ENCODE measurements at places on chromosomes 7 and 10.

DNA sequence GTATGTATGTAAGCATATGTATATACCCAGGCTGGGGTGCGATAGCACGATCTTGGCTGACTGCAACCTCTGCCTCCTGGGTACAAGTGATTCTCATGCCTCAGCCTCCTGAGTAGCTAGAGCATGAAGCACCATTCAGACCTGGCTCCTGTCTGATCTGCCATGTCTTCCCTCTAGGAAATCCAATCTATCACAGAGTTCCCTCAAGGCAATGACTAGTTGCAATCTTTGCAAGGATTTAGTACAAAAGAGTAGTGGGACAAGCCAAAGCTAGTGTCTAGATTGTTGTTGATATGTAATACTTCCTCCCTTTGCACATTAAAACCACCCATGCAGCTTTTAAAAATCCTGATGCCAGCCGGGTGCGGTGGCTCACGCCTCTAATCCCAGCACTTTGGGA is 60.5 kb upstream of the PRKAR2B start:
- no peak for DNase-seq

DNA sequence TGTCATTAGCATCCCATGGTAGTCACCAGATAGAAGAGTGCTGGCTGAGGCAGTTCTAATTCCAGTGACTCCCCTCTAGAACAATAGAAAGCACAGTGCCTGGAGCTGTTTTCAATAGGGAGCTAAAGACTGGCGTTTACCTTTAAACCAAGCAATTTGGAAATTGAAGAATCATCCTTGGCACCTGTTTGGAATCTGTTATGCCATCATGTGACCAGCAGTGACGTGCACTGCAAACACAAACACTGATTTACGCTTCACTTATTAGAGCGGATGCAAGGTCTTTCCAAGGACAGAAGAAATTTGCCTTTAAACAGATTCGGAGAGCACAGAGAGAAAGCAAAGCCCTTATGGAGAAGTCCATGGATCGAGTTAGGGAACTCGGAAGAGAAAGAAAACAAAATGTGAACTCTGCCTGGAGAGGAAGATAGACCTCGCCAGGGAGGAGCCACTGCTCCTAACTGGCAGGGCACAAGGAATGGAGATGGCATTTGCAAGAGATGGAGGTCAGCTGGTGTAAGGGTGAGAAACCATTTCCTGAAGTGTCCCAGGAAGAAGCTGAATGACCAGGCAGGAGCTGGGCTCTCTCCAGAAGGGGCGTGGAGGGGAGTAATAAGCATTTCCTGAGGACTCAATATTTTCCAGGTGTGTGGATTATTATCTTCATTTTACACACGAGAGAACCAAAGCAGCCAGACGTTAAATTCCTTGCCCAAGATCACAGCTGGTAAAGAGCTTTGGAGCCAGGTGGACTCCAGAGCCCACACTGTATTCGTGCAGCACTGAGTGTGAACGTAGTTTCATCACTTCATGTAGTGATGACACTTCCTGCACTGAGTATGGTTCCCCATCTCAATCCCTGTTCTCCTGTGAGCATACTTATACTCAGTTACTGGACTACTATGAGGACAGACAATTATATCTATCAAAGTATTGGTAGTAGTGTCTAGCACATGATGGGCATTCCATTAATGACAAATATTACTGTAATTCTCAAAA is 97.7 kb downstream of the CUBN start:
- no peak for DNase-seq

DNA sequence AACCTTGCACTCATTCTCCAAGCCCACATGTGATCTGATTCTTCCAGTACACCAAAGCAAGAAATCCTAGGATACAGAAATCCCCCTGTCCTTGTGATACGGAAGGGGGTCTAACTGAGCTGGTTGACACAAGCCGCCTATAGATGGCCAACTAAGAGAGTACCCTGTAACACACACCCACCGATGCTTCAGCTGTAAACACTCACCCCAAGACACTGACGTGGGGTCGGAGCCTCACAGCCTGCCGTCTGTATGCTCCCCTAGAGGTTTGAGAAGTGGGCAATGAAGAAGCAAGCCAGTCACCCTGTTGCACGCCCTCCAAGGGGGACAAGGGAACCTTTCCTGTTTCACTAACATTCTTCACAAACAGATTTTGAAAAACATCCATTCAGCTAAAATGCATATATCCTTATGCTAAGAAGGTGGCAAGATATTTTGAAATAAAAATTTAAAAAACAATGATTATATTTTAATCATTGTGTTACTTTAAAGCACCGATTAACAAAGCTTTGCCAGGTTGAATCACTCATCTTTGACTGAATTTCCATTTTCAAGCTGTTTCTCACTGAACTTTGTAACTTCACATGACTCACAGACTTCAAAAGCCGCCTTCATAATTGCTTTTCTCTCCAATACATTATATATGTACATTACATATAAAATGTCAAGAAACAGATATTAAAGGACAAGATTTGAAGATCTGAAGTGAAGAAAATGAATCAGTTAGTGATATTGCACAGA is 329.3 kb downstream of the ARL4A start:
- no peak for DNase-seq

DNA sequence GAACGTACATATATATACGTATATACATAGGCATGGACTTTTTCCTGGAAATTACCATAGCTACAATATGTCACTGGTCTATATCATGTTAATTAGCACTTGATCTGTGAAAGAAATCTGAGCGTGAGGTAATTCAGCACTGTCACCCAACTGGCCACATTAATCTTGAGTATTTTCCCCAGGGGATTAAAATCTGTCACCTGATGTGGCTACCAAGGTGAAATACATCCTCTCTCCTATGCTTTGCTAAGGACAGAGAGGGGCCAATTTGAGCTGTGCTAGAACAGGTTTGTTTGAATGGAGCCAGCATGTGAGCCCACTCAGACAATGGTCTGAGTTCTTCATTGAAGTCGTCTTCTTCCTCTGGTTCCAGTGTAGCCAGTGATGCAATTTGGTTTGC is 33.3 kb downstream of the CYCS start:
- DNase-seq: peak; percentile 35

DNA sequence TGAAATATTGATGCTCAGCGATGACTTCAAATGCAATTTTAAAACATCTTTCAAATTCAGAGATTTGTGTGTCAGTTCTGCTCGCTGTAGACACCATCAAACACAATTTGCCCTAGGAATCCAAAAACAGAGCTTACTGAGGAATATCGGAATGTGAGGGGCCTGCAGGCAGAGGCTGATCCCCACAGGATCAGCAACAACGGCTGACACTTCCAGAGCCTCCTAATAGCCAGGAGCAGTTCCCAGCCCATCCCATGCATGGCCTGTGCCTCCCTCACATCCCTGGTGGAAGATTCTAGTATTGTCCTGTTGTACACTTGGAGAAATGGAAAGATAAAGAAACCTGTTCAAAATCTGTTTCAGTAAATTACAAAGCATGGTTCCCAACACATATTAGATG is 129.7 kb upstream of the VWC2 start:
- DNase-seq: no peak

- no peak for DNase-seq
These were observed 10.2 kb downstream of the SSBP1 start for GRCh38 chr7:141748396-141748795.

- peak; percentile 66 for DNase-seq
These were observed 148.5 kb downstream of the ARHGAP22 start for GRCh38 chr10:48456361-48456804.

DNA sequence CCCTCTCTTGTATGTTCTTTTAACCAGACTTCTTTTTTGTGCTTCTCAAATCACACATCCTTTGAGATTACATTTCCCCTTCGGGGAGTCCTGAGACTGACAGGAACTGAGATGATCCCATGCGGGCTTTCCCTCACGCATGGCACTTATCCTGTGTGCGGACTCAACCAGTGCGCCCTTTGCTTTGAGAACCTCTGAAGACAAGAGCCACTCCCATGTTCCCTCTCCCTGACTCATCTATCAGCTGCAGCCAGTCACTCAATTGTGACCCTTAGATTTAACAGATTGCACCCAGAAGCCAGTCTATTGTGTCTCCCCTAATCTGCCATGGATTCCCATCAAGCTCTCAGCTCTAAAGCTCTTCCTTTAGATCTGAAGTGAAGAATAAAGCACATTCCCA is 353.9 kb upstream of the MEOX2 start:
- DNase-seq: no peak

DNA sequence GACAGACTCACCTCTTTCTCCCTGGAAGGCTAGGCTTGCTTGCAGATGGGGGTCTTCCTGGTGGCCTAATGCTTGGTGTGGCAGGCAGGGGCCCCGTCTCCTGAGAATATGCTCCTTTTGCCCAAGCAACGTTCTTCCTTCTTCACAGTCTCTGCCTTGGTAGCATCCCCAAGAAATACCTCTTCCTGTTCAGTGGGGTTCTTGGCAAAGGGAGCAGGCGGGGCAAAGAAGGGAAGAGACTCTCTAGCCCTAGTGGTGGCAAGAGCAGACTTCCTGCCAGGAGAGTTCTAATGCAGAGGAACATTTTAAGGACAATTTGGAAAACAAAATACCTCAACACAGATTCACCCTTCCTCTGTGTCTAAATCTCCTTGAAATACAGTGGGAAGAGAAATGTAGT is at the start of gene CLEC5A:
TSS of gene CLEC5A (minus strand) at position 179 of the 400 bp plus-strand sequence. CDS start 682 bp downstream, outside the sequence.
- no peak for DNase-seq

- peak; percentile 53 for DNase-seq
These were observed 604.0 kb downstream of the LRMDA start for GRCh38 chr10:76035206-76036110.
